HTR-8/SVneo (cell line): ENCODE measurements at places on chromosomes 7 and 10.

DNA sequence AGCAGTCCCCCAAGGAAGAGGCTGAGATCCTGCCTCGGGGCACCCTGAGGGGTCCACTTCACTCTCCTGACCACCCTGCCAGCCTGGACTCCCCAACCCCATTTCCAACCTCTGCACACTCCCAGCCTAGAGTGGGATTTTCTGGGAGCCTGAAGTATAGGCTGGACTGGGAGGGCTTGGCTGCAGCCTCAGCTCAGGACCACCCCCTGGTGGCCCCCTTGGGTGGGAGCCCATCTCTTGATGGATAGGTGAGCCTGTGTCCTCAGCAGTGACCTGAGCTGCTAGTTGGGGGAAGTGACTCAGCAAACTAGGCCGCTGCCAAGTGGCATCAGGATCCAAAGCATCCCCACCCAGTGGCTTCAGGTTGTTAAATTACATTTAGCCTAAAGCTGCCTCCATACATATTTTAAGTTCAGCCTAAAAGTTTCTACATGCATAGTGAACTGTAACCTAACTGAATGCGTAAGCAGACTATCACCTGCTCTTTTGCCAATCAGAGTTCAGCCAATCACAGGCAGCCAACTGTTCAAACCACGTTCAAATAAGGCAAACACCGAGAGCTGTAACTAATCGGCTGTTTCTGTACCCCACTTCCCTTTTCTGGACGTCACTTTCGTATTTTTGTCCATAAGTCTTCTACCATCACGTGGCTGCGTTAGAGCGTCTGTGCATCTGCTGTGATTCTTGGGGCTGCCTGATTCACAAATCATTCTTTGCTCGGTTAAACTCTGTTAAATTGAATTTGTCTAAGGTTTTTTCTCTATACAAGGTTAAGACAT lies 144.0 kb downstream of the PLPP4 start:
- DNase-seq, result no peak

GRCh38 chr7:86972072-86972471 lies 87.4 kb downstream of the ELAPOR2 start:
- DNase-seq, result no peak

- DNase-seq, result peak; percentile 98
Observed at GRCh38 chr7:2104107-2104710, 128.5 kb downstream of the MAD1L1 start.

DNA sequence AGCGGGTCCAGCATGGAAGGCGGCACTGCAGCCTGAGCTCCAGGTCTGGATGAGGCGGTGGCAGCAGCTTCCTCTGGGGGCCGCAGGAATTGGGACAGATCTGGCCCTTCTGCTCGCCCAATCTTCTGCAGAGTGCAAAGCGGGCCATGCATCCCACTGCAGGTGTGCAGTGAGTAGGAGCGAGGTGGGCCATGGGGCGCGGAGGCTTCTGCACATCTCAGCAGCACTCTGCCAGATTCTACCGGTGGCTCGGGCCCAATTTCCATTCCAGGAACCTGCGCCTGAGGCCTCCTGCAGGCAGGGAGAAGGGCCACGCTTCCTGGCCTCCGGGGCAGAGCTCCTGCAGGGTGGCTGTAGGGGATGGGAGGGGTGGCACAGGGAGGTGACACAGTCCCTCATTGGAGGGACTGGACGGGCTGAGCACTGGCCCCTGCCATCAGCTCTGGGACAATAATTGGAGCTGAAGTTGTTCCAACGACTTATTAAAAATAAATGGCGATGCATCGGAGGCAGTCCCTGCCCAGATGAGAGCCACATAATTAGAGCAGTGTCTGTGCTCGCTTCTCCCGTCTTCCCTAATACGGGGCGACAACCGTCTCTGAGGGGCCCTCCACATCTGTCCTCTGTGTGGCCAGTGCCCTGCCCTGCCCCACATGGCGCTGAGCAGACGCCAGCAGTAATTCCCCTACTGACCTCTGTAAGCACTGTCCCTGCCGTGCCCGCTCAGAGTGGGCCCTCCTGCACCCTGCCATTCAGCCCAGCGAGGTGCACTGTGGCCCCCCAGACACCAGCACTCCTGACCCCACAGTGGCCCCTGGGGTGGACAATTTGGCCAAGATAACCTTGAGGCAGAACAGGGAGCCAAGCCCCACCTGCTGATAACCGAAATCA lies 197.5 kb downstream of the ELFN1 start:
- no peak for DNase-seq

DNA sequence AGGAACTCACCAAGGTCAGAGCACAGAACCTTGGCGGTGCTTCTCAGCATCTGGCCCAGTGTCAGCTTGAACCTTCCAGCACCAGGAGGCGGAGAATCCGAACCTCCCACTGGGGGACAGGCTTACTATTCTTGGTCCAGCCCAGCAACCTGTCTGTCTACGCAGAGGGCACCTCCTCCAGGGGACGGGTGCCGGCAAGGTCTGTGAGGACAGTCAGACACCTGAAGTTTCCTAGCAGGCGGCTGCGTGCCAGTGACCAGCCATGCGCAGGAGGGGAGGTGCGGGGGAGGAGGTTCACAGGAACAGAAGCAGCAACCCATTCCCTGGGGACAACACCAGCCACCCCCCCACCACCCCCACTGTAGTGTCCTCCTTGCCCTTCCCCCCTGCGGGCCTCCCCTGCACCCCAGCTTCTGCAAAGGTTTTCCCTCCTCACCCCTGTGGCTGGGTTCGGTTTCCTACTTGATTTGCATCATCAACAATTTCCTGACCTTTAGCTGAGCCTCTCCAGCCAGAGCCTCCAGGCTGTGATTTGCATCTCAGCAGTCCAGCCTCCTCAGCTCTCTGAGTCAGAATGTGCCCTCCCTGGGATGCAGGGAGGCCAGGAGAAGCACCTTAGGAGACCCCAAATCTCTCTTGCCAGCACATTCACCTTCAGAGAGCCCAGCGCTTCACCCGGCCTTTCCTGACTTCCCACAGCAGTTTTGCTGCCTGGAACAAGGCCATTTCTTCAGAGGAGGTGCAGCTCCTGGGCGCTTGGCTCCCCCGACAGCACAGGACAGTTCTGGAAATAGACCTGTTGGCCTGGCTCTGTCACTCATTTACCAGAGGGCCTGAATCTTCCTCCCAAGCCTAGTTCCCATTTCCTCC lies 107.5 kb upstream of the NPS start:
- no peak for DNase-seq

GRCh38 chr10:7813481-7813880 lies 4.8 kb upstream of the TAF3 start:
- DNase-seq, result no peak

DNA sequence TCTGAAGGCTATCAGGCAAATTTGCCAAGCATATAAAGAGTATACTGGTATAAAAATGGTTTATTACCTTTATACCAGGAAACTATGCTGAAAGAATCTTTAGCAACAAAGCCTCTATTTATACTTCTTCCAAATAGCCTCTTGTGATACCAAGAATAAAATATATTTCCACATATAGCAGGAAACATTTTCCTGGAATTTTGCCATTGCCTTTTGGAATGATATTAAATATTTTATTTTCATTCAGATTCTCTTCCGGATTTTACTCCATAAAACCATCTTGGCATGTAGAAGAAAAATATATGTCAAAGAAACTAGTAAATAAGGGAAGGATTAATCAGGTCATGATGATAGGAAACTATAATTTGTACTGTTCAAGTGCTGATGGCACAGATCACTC lies 17.7 kb downstream of the SOSTDC1 start:
- no peak for DNase-seq

DNA sequence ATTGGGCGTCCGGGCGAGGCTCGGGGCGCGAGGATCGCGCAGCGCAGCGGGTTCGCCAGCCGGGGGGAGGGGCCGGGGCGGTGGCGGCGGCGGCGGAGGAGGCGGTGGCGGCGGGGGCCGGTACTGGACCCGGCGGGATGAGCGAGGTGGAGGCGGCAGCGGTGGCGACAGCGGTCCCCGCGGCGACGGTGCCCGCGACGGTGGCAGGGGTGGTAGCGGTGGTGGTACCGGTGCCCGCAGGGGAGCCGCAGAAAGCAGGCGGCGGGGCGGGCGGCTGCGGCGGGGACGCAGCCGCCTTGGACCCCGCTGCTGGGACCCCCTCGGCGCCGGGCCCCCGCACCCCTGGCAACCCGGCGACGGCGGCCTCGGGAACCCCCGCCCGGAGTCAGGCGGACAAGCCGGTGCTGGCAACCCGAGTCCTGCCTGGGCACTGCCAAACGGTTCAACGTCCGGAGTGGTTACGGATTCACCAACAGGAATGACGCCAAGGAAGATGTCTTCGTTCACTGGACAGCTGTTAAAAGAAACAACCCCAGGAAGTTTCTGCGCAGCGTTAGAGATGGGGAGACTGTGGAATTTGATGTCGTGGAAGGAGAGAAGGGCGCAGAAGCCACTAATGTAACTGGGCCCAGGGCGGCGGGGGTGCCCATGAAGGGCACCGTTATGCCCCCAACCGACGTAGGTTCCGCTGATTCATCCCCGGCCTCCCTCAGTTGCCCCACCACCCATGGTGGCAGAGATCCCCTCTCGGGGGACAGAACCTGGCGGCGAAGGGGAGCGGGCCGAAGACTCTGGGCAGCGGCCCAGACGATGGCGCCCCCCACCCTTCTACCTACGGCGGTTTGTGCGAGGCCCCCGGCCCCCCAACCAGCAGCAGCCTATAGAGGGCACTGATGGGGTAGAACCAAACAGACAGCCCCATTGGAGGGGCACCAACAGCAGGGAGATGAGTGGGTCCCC lies 100.3 kb upstream of the CPXM2 start:
- DNase-seq, result no peak

- no peak for DNase-seq
Observed at GRCh38 chr7:151087245-151088018, 1.2 kb downstream of the AGAP3 start.

- no peak for DNase-seq
Observed at GRCh38 chr10:112216151-112216550, 32.6 kb upstream of the GPAM start.

DNA sequence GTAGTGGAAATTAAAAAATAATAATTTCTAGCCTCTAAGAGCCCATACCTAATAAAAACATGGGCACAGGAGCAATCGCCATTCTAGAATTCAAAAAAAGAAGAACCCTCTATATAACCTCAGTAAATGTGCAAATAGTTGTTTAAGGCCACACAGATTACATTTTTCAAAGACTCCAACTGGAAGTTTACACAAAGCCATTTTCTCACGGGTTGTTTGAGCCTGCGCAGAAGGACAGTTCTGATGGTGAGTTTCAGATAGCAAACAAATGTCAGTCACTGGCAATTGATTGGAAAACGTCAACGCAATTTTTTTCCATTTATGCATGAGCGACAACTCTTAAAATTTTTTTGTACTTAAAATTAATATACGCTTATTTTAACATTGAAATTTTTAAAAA lies 23.0 kb upstream of the ELMO1 start:
- DNase-seq, result no peak

DNA sequence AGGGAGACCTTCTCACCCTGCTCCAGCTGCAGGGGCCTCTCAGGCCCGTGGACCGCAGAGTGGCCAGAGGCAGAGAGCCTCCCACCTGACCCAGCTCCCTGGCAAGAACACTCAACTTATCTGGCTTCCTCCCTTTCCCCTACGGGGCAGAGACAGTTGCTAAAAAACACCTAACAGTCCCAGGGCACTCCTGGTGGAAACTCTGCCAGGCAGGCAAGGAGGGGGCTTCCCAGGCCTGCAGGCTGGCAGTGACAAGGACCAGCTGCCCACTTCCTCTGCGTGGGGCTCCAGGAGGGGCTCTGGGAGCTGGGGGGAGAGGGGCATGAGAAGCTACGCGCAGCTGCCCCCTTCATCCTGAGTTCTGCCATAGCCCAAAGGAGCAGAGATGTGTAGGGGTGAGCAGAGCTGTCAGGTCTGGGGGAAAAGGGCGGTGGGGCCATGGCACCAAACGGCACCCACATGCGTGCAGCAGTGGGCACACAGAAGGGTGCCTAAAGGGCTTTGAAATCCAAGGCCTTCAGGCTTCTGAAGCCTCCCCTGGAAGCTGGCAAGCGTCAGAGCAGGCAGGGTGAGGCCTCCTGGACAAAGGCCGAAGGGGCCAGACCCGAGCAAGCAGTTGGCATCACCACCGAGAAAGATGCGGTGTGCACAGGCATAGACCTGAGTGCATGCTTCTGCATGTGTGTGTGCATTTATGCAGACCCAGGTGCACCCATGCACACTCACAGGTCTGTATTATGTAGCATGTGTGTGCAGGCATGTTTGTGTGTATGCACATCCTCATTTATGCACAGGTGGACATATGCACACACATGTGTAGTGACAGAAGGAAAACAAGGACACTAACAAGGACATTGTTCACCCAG lies 14.4 kb downstream of the SPOCK2 start:
- DNase-seq, result no peak

DNA sequence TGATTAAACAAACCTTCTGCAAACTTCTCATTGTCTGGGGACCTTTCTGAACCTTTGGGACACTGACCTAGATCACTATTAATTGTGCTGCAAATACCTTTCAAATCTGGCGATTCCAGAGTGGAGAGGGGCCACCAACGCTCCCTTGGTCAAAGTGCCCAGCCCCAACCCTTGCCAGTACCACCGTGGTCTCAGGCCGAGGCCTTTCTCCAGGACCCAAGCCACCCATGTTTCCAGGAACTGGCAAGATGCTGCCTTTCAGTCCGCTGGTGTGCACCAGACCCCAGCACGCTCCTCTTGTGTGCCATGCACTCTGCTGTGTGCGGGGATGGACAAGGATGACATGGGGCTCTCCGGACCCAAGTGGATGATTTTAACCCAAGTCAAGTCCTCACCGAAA lies 91.1 kb upstream of the MGMT start:
- DNase-seq, result no peak

- DNase-seq, result no peak
Observed at GRCh38 chr10:117152668-117153067, 14.6 kb upstream of the VAX1 start.

- no peak for DNase-seq
Observed at GRCh38 chr7:45987521-45988290, 66.6 kb upstream of the IGFBP3 start.

DNA sequence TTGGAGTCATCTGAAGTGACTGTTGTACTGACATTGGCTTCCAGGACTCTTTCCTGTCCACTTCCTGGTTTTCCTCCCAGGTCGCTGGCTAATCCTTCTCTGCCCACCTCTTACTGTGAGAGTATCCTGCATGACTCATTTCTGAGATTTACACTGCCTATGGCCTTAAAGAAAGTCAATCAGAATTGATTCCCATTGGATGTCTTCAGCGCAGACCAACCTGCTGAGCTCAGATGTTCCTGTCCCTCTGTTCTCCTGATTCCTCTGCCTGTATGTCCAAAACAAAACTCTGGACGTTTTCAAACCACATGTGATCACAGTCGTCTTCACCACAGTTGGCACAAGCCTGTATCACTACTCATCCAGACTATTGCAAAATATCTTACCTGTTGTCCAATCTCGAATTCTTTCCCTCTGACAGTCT lies 262.1 kb downstream of the CREB5 start:
- DNase-seq, result no peak

GRCh38 chr10:62744136-62744535 lies 60.4 kb upstream of the ADO start:
- no peak for DNase-seq

- DNase-seq, result no peak
Observed at GRCh38 chr7:43469051-43469450, 113.9 kb upstream of the STK17A start.

GRCh38 chr10:79488870-79489269 lies 23.5 kb upstream of the EIF5AL1 start:
- no peak for DNase-seq

GRCh38 chr10:128045833-128046120 lies 80.4 kb downstream of the MKI67 start:
- no peak for DNase-seq

- no peak for DNase-seq
Observed at GRCh38 chr10:110352930-110353243, 48.2 kb upstream of the SMNDC1 start.

- no peak for DNase-seq
Observed at GRCh38 chr7:33789871-33790630, 115.3 kb upstream of the BMPER start.

- DNase-seq, result no peak
Observed at GRCh38 chr10:96235326-96236089, 35.9 kb downstream of the BLNK start.
